ENCODE measurements at places on chromosomes 4 and X.

DNA sequence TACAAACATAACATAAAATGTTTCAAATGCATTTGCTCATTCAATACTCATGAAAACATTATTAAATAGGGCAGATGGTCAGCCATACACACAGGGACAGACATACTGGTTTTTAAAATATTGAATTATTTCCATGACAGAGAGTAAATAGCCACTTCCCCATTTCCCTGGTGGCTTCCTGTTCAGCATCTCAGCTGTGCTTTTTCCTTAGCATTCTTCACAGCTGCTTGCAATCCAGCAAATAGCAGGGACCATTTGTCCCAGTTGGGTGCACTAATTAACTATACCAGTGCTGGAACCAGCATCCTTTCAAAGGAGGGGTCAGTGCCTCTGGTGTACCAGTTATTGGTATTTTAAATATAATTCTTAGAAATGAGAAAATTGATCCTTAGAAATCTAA lies 964.7 kb downstream of the RAB28 start:
- DNase-seq, result no peak

- no peak for DNase-seq
Measured at GRCh38 chr4:109655396-109655795, 47.8 kb downstream of the CASP6 start.

DNA sequence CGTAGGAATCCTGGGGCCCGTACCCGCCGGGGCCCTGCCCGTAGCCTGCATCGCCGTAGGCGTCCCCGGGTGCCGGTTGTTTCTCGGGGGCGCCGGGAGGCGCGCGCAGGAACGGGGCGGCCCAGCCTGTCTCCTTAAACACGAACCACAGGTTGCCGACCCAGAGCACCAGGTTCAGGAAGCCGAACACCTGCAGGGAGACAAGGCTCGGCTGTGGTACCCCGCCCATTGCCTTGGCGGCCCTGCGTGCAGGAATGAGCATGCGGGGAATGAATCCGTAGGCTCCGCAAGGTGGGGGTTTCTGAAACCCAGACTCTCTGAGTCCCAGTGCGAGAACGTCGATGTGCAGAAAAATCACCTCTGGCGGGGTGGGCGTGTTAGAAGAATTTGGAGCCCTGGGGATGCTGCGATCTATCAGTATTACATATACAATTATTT lies 5.4 kb upstream of the PRICKLE3 start:
- no peak for DNase-seq

DNA sequence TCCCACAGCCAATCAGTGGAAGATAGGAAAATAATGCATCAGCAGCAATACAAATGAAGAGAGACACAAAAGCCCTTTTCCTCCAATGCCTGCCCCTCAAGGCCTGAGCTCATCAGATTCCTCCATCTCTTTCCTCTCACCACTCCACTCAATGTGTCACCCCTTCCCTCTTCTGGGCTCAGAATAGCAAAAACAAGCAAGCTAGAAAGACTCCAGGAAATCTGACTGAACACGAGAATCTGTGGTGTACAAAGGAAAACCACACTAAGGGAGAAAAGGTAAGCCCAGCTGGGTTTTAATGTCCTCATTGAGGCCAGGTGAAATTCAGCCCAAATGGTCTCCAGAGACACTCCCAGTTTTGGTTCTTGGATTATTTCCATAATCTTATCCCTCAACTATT lies 46.3 kb downstream of the ARHGEF9 start:
- no peak for DNase-seq

- DNase-seq, result no peak
Measured at GRCh38 chrX:106302304-106302703, 134.2 kb downstream of the PWWP3B start.

Measured in T-helper 1 cell (primary cell).